ENCODE measurements at places on chromosomes 6 and 20. TPM values are rescaled to one million over a fixed set of nuclear protein-coding genes. Genes with fewer than 3 reads are reported as not detected.

The FRMD1 gene
- total RNA-seq, result not detected

The ZC2HC1B gene
- total RNA-seq, result not detected

The SAMD5 gene
- 1.1 TPM for total RNA-seq

The TRIM15 gene
- not detected for total RNA-seq

GRCh38 chr6:119669221-119669620, 319.7 kb upstream of the MAN1A1 start:
- no peak for DNase-seq

GRCh38 chr6:43339168-43339567, 30.3 kb downstream of the ZNF318 start:
- no peak for DNase-seq

DNA sequence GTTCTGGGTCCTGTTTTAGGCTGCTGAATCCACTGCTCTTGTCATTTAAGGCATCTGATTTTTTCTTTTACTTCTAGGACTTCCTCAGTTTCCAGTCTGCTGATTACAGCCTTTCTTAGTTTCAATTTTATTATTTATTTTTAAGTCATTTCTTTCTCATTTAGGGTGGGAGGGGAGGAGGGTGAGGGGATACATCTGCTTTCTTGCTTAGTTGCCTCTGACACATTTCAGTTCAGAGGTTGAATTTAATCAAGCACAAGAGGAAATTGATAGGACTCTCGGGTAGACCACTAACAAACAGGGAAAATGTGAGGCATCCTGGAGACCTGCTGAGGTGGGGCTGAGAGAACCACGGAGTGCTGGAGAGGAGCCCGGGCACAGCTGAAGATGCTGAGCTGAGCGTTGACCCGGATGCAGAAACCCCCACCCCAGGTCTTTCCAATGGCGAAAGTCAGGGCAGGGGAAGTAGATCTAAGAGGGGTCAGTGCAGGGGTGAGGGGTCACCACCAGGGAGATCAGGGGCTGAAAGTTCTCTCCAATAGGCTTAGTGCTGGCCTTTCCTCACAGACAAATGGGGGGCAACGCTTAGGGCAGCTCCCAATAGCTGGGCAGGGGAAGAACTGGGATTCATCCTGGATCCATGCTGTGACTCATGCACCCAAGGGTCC, 7.6 kb upstream of the TREML2 start:
- peak; percentile 30 for DNase-seq

GRCh38 chr6:13763740-13764381, 50.5 kb downstream of the MCUR1 start:
- DNase-seq, result no peak

- DNase-seq, result no peak
These were observed 1692.2 kb downstream of the HACE1 start for GRCh38 chr6:103167345-103168071.

DNA sequence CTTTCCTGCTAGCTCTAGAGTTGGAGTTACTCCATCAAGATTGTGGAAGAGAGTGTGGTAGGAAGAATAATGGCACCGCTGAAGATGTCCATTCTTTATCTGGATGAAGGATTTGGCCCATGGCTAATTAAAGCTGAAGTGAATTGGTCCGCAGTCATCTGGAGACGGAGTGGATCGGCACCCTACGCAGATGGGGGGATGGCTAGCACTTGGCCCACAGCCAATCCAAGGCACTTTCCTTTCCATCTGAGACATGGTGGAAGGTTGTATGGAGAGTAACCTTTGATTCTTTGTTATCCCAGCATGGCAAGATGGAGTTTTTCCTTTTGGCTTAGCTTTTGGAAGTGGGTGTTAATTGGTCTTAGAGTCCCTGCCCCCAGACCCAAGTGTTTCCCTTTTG, 88.3 kb downstream of the JPH2 start:
- DNase-seq, result no peak

- no peak for DNase-seq
These were observed 721.1 kb downstream of the QKI start for GRCh38 chr6:164135511-164136132.

DNA sequence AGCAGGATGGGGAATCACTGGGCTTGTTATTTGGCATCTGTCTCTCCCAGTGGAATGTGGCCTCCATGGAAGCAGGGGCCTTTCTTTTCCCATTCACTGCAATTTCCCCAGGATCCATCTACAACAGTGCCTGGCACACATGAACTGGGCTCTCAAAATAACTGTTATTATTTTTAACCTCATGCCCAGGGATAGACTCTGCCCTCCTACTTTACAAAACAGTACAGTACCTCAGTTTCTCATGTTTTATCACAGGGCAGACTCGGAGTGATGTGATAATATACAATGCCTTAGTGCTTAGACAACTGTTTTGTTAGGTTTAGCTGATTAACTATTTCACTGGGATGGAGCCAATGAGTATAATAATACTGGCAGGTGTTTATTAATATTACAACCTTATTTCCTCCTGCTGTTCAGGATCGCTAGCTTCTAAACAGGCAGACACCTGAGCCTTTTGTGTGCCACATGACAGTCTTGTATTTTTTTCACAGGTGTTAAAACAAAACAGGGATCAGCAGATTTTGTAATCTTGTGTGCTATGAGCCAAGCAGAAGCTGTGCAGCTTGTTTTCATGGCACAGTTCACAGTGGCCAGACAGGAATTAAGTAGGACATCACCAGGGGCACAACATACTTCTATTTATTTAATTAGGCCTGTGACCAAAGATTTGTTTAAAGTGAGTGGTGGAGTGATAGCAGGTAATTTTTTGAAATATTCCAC, 157.7 kb upstream of the EYA4 start:
- no peak for DNase-seq

- DNase-seq, result no peak
These were observed 145.6 kb downstream of the JARID2 start for GRCh38 chr6:15391500-15391899.

GRCh38 chr20:10636326-10636818, 37.4 kb downstream of the JAG1 start:
- no peak for DNase-seq

GRCh38 chr20:14700639-14700960, 363.2 kb upstream of the FLRT3 start:
- no peak for DNase-seq

Data from right atrium auricular region (tissue), 2 donors.